Activated T-helper 1 cell treated with anti-CD3 and anti-CD28 coated beads, Interleukin-2, amount 50 U/mL, for 16 hours (primary cell): ENCODE measurements at places on chromosomes 7 and 10.

DNA sequence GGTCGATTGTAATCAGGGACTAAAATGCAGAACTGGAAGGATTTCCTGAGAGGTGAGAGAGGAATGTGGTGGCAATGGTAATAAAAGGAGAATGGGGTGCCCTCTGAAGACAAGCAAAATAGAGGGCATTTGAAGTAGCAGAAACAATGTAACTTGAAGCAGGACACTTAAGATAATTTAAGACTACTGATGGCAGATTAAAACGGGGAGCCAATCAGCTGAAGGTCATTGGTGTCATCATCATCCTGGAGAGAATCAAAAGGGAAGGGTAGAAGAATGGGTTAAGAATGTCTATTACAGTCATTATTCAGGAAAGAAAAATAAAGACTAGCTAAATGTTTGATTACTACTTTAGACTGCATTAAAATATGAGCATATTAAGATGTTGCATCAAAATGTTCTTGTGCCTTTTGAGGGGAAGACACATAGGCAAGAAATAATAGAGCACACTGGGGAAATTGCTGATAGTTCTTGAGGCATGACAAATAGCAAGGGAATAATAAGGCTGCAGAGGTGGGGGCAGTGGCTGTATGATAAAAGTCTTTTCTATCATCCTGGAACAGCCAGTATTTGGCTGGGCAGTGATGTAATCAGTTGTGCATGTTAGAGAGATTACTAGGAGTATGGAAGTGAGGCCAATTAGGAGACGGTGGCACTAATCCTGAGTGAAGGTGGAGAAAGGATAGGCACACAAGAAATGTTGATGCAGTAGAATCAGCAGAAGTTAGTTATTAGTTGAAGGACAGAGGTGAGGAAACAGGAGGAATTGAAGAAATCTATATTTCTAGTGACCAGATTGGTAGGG lies 60.2 kb downstream of the CCDC71L start:
- no peak for DNase-seq

- DNase-seq: no peak
Measured at GRCh38 chr7:124444696-124445480, 320.7 kb downstream of the GPR37 start.

- no peak for DNase-seq
Measured at GRCh38 chr7:136868496-136869000, at the start of gene CHRM2. CHRM2 (plus strand) TSS chr7:136868652; CDS start chr7:137014866, 146,214 bp downstream.

- DNase-seq: no peak
Measured at GRCh38 chr10:116521424-116522290, 24.1 kb upstream of the PNLIP start.

DNA sequence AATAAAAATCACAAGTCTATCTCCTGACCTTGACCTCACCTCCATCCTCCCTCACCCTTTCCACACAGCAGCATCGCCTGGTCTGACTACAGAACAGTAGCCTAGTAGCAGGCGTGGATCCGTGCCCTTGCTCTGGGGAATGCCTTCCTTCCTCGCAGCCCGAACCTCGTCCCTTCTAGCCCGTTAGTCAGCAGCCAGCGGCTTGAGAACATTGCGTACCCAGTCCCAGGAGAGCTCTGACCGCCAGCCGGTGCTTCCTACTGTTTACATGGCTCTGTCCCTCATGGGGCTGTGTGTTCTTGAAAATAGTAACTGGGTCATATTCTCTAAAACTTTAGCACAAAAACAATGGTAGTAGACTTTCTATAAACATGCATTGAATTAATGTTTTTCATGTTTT lies 682.7 kb upstream of the IGFBP3 start:
- DNase-seq: no peak

DNA sequence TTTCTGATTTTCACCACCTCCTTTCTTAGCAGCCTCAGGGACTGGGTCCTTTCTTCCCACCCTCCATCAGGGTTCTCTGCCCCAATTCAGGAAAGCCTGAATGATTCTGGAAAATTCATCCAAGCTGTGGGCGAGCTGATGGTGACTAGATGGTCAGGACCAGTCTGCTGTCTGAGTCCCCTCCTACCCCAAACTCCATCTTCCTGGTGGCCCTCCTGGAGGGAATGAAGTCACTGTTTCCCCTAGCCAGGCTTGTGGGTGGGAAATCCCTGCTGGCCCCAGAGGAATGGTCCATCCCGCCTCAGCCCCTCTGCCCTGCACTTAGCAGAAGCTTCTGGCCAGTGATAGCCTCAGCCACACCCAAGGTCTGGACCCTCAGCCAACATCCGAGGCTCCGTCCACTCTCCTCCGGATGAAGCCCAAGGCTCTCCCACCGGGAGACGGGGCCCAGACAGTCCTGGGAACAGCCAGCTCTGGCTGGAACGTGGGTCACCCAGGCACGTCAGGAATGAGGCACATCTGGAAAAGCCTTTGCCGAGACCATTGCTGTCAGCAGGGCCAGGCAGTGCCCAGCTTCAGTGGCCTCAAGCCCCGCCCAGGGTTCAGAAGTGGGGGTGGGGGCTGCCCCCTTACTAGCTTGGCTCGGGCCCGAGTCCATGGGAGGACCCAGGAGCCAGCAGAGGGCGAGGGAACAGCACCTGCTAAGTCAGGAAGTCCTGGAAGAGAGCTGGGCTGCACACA lies 4.0 kb upstream of the AQP1 start:
- DNase-seq: no peak

- no peak for DNase-seq
Measured at GRCh38 chr7:92880212-92881090, 44.1 kb upstream of the CDK6 start.

DNA sequence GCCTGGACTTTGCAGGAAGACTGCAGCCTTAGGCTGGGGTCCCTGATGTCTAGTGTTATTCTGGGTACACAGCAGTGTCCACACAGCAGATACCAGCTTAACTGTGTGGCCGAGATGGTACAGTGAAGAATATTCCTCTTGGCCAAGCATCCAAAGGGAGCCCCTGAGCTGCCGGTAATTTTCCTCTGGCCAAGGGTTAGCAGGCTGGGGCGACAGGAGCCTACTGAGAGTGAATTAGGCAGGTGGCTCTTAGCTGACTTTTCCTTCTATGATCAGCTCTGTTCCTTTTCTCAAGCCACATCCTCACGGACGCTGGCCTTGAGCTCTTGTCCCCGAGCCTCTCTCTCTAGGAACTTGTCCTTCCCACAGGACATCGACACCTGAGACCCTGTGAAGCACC lies 29.8 kb downstream of the PRKAG2 start:
- no peak for DNase-seq
